Right renal cortex interstitium (tissue), 3 donors: ENCODE measurements at places on chromosomes 7 and 10. TPM values are rescaled to one million over a fixed set of nuclear protein-coding genes. Genes with fewer than 3 reads are reported as not detected.
A peak's percentile ranks its signal among the peaks of the same experiment; 100 is the strongest.

DOCK4 gene
- 20.0 TPM for polyA plus RNA-seq

MMP21 gene
- 0.18 TPM for polyA plus RNA-seq

JAKMIP3 gene
- polyA plus RNA-seq = 0.16 TPM

JAZF1 gene
- 12.2 TPM for polyA plus RNA-seq

PAOX gene
- polyA plus RNA-seq = 4.2 TPM

DYNC1I1 gene
- 0.51 TPM for polyA plus RNA-seq

PRTFDC1 gene
- polyA plus RNA-seq = 51.9 TPM

PDE6C gene
- polyA plus RNA-seq = 0.40 TPM

OR2A42 gene
- 1.0 TPM for polyA plus RNA-seq

PNLIPRP3 gene
- not detected for polyA plus RNA-seq

CYP3A5 gene
- 1.0 TPM for polyA plus RNA-seq

GPR15LG gene
- not detected for polyA plus RNA-seq

DNA sequence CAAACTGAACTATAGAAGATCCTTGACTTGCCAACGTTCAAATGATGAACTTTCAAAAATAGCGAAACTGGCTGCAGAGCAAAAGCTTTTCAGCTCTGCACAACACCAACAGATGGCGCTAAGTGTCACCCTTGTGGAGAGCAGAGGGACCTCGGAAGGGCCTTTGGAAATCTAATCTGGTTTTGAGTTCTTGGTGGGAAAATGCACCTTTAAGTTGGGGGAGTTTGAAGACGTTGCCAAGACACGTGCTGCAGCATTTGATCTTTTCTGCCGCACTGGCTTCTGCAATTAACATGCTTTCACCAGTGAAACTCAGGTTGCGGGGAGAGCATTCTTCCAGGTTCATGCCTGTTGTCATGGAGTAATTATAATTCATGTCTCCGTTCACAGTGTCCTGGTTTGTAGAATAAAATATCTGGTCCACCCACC lies 26.3 kb upstream of the WDR11 start:
- DNase-seq = no peak

- no peak for DNase-seq
Measured at GRCh38 chr7:48813472-48813871, 110.9 kb upstream of the CDC14C start.

DNA sequence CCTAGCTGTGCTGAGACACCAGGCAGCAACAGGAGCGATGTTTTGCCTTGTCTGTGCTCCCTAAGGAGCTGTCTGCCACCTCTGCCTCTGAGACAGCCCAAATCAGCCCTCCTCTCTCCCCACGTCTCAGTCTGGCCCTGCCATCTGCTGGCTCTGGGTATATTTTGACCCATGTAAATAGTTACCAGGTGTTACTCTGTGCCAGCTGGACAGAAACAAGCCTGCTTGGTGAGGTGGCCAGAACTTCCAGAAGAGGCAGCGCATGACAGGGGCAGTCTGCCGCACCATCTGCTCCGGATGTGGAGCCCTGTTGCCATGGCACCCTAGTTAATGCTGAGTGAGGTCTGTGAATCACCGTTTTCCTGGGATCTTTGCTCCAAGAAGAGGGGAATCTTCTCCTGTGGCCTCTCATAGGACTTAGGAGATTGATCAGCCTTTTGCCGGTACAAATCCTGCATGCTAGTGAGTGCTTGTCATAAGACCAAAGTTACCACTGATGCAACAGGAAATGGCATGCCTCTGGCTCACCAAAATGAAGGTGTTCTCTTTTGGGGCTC lies 31.8 kb downstream of the GSTO2 start:
- no peak for DNase-seq

DNA sequence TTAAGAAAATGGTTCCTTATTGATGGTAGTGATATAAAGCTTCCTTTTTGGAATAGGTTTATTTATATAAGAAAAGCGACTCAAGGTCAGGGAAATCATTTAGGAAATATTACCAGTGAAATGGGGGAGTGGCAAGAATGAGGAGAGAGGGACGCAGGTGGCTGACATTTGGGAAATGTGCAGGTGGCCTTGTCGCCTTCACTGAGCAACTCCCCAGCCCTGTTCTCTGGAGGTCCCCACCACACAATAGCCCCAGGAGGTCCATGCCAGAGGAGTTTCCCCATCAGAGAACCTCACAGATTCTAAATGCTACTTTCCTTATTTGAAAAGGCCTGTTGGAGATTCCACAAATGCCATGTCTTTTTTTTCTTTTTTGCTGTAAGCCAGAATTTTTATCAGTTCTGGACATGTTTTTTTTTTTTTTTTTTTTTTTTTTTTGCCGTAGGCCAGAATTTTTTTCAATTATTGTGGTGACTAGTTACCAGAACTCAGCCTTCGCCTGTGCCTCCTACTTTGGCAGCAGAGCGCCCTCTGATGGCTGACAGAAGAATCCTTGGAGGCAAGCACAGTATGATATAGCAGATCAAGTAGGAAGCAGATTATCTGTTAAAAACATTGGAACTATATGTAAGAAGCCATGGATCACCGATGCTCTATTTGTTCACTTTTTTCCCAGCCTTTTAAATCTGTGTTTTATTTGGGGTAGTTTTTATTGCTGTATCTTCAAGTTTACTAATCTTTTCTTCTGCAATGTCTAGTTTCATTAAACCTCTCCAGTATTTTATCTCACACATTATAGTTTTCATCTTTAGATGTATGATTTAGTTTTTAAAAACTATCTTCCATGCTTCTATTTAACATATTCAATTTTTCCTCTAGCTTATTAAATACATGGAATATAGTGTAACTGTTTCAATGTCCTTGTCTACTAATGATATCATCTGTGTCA lies 18.6 kb downstream of the OPALIN start:
- DNase-seq = peak; percentile 45

DNA sequence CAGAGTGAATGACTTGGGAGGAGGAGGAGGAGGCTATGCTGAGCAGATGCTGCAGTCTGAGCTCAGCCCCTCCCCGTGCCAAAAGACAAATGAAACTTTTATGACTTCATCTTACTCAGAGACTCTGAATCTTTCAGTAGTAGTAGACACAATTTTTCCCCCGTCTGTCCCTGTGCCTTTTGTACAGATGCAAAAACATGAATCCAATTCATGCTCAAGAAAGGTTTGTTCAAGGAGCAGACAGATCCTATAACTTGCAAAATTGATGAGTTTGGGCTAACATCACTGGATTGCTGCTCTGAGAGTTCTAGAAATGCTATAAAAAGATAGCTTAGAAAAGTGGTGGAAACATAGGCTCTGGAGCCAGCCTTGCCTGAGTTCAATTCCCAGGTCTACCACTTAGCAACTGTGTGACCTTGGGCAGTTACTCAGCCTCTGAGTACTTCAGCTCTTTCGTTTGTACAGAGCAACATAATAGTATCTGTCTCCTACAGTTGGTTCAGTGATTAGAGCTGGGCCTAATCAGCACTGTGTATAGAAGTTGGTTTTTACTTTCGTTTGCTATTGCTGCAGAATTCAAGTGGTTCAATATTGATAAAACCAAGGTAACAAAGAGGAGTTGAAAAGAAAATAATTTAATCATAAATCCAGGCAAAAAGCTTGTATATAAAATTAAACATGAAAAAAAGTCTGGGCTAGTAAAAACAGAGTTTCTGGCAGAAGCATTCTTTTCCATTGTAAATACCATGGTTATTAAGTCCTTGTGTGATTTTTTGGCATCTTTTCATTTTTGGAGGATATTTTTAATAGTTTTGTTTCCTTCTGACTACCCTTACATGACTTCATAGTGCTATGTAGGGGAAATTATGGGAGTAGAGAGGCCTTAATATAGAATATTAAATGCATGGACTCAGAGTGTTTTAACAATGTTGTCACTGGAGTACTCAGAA lies 174.2 kb upstream of the ZNF32 start:
- DNase-seq = no peak

DNA sequence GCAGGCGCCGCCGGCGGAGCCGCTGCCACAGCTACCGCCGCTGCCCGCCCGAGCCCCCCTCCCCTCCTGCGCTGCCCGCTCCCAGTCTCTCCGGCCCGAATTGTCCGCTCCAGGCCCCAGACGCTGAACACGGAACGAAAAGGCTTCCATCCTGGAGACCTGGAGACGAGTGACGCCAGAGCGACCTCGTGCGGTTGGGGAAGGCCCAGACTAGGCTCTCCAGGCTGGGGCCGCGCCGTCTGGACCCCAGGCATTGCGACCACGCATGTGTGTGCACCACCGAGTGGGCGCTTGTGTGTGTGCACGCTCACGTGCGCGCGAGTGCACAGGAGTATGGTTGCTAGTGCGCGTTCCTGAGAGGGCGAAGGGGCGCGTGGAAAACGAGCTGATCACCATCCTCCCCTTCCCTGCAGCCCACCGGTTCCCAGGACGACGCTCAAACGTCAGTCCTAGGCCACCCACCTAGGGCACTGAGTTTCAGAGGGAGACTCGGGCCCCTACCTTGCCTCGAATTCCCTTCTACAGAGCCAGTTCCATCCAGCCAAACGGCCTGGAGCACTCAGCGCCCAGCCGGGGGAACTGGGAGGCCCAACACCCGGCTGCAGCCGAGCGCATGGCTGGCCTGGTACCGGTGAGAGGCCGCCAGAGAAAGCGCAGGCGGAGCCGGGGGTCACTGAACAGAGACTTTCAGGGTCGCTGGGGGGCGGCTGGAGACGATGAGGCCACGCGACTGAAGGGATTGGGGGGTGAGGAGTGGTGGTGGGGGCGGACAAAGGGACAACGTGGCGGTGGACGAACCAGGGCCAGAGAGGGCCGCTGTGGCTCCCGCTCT lies 11.6 kb downstream of the LBX1 start:
- DNase-seq = no peak

DNA sequence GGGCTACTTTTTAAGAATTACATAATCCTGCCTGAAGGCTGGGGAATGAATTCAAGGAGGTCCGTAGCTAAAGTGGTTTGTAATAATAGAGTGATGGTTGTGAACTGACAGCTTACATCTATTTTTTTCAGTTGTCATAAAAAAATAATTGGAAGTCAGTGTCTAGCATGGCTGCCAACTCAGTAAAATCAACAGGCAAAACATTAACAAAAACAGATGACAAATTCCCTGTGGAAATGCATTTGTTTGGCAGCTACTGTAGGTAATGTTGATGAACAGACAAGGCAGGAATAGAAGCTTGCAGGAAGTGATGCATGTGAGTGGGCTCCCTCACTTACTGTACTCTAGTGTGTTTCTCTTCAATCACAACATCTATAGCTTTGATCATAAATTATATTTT lies 766.0 kb upstream of the POT1 start:
- no peak for DNase-seq

DNA sequence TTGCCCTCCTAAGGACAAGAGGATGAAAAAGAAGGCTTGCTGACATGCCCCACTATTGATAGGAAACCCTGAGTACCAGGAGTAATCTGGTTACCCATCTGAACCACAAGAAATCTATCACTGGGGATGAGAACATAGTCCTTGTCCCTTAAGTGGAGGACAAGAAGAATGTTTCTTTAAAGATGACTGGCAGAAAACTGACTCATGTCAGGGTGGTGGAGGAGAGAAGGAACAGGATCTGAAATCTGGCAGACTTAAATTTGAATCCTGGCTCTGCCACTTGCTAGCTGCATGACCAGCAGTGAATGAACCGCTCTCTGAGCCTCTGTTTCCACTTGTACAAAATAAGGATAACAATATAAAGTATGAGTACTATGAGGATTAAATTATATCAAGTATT lies 38.9 kb upstream of the XPNPEP1 start:
- DNase-seq = no peak

- peak; percentile 53 for DNase-seq
Measured at GRCh38 chr10:33509231-33509831, 174.9 kb upstream of the NRP1 start.

GRCh38 chr7:48182718-48183369 lies 11.6 kb downstream of the ABCA13 start:
- no peak for DNase-seq

DNA sequence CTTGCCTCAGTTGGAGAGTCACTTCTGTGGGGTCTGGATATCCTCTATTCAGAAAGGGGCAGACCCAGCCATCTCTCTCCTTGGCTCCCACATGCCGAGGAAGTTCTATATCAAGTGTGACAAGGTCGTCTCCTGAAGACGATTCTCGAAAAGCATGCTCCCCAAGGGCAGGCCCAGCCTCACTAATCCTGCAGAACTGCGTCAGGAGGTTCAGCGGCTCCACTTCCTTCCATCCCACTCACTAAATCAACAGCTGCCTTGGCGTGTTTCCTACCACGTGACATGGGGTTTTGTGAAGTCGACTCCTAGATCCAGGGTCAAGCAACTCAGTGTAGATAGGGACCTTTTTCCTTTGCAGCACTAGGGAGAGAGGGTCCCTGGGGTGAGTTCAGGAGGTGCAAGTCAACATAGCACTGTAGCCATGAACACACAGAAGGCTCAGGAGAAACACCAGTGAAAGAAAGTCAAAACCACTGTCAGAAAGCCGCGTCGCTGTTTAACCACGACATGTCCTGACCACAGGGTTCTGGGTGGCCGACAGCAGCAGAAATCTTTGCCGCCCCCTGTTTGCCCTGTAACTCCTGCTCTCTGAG lies 156.4 kb downstream of the PRPF18 start:
- DNase-seq = no peak

GRCh38 chr7:101488826-101489572 lies 126.3 kb downstream of the COL26A1 start:
- DNase-seq = no peak

- no peak for DNase-seq
Measured at GRCh38 chr7:44325811-44326241, 432 bp upstream of the CAMK2B start.

GRCh38 chr7:26090927-26091519 lies 61.0 kb upstream of the NFE2L3 start:
- no peak for DNase-seq

DNA sequence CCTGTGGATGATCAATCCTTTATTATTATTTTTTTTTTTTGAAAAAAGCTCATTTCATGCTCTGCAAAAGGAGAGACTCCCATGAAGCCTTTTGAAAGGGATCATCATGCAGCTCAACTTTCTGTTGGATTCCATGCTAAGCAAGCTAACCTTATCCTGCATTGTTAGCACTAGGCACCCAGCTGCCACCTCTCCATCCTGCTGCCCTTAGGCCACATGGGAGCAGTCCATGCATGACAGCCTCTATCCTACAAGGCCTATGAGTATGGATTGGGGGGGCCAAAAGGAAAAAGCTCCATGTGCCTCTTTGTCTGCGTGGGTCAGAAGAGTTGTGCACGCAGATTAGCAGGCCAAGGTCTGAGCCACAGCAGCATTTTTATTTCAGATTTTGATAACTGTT lies 19.2 kb downstream of the SMNDC1 start:
- DNase-seq = no peak

DNA sequence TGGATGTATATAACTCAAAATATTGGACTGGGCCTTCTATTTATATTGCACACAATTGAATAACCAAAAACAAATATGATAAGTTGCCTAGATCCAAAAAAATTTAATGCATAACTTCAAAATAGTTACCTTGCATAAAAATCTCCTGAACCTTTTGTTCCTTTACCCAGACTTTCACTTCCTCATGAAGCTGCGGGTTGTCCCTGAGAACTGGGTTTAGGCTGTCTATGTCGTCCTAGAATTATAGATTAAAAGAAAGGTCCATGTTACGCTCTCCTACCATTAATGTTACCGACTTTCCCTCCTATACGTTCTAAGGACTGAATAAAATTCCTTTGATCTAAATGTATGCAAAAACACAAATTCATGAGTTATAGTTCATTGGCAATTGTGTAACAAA lies 86.6 kb downstream of the NRBF2 start:
- DNase-seq = no peak
